ENCODE measurements at places on chromosomes 16 and 17.
A peak's percentile ranks its signal among the peaks of the same experiment; 100 is the strongest.

- DNase-seq, result no peak
Measured at GRCh38 chr16:81740169-81740568, 38.9 kb upstream of the PLCG2 start.

GRCh38 chr16:49806446-49806845 is 49.5 kb downstream of the ZNF423 start:
- no peak for DNase-seq

DNA sequence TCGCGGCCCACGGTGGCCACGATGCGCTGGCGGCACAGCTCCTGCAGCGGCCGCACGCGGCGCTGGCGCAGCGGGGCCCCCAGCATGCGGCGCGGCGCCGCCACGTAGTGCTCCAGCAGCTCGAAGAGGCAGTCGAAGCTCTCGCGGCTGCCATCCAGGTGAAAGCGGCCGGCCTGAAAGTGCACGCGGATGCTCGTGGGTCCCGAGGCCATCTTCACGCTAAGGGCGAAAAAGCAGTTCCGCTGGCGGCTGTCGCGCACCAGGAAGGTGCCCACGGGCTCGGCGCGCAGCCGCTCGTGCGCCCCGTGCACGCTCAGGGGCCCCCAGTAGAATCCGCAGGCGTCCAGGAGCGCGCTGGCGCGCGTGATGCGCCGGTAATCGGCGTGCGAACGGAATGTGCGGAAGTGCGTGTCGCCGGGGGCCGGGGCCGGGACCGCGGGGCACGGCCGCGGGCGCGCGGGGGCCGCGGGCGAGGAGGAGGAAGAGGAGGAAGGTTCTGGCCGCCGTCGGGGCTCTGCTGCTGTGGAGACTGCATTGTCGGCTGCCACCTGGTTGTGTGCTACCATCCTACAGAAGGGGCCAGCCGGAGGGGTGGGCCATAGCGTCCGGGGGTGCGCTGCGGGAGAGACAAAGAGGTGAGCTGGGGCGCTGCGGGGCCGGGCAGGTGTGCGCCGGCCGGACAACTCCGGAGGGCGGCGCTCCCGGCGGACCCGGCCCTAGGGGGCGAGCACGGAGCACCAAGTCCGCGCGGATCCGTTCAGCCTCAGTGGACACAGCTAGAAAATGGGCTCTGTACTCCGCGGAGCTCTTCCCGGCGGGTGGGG is 879 bp downstream of the SOCS1 start:
- peak; percentile 46 for DNase-seq

GRCh38 chr17:74442670-74443515 is 11.0 kb downstream of the GPRC5C start:
- no peak for DNase-seq

- DNase-seq, result no peak
Measured at GRCh38 chr17:74595037-74595750, 3.1 kb upstream of the CD300LD start.

GRCh38 chr17:20225162-20226115 is 216.3 kb downstream of the SPECC1 start:
- DNase-seq, result no peak

- DNase-seq, result no peak
Measured at GRCh38 chr16:88384222-88385111, 1.7 kb downstream of the ZNF469 start.

GRCh38 chr17:39181303-39181702 is 15.3 kb upstream of the ARL5C start:
- DNase-seq, result no peak

GRCh38 chr17:11109106-11109505 is 131.9 kb upstream of the SHISA6 start:
- DNase-seq, result no peak

DNA sequence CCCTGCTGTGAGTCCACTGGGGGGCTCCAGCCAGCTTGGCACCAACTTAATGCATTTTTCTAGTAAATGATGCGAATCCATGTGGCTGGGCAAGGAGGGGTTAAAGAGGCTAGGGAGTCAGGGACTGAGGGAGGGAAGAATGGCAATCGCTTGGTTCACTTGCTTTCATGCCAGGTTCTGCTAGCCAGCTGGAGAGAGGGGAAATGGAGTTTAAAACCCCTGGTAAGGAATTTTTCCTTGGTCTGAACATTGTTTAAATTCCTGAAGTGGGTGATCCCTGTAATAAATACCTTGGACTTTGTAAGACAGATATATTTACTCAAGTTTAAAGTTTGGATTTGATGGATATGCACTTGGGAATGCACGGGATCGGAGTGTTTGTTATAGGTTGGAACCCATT is 22.8 kb downstream of the ANKFN1 start:
- DNase-seq, result peak; percentile 55

GRCh38 chr17:44219616-44220212 is at the start of gene UBTF:
UBTF (minus strand) TSS chr17:44219675; CDS start chr17:44218229, 1,446 bp downstream.
- DNase-seq, result peak; percentile 67

- no peak for DNase-seq
Measured at GRCh38 chr16:28082624-28083023, 19.1 kb upstream of the GSG1L start.

DNA sequence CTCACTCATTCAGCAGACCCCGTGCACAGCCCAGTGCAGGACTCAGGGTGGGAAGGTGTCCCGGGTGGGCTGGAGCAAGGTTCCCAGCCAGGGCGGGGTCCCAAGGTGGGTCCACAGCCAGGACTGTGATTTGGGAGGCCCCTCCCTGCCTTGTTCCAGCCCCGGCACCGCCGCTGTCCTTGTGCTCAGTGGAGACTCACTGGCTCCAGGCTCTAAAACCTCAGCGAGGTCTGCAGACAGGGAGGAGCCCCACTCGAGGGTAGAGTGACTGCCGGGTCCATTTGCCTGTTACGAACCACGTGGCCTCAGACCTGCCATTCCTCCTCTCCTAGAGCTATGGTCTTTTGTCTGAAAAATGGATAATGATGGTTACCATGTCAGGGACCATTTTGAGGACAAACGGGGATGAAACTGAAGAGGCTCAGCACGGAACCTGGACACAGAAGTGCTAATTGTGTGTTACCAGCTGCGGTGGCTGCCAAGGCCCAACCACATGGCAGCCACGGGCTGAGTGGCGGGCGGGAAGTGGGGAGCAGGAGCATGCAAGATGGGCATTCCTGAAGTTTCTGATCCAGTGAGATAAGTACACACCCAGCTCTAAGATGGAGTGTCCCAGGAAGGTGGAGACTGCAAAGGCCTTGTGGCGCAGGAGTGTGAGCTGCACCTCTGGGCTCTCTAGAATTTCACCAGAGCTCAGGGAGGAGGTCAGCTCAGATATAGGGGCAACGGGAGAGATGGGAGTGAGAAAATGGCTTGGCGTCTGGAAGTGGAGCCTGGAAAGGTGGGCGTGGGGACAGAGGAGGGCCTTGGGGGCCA is 317.6 kb downstream of the SEC14L1 start:
- DNase-seq, result no peak
